ENCODE measurements at places on chromosomes 6 and 20. TPM values are rescaled to one million over a fixed set of nuclear protein-coding genes. Genes with fewer than 3 reads are reported as not detected.

Gene ITCH
- 59.4 TPM for total RNA-seq

- H3K36me3 ChIP-seq, result no peaks in the 10 kb centered on the region
- peaks cover 14% of the 10 kb centered on the region for H3K4me1 ChIP-seq
- no peak for DNase-seq
- no peak overlapping the region for H3K27ac ChIP-seq
These were observed 31.9 kb downstream of the HLA-DPB1 start for GRCh38 chr6:33107641-33108040.

- peaks cover 28% of the 10 kb centered on the region for H3K4me1 ChIP-seq
- H3K27ac ChIP-seq, result peak overlapping the region; percentile 82
- peak; percentile 62 for DNase-seq
- H3K4me3 ChIP-seq, result peak overlapping the region; percentile 47
- no peaks in the 10 kb centered on the region for H3K36me3 ChIP-seq
These were observed 25.6 kb downstream of the WRNIP1 start for GRCh38 chr6:2790588-2791449.

- H3K4me3 ChIP-seq, result peak overlapping the region; percentile 65
- DNase-seq, result no peak
- H3K4me1 ChIP-seq, result peaks cover 37% of the 10 kb centered on the region
- H3K36me3 ChIP-seq, result no peaks in the 10 kb centered on the region
- peaks cover 20% of the 10 kb centered on the region for H3K27me3 ChIP-seq
- peak overlapping the region; percentile 84 for H3K27ac ChIP-seq
These were observed 94.1 kb downstream of the TMEM242 start for GRCh38 chr6:157229132-157229618.

DNA sequence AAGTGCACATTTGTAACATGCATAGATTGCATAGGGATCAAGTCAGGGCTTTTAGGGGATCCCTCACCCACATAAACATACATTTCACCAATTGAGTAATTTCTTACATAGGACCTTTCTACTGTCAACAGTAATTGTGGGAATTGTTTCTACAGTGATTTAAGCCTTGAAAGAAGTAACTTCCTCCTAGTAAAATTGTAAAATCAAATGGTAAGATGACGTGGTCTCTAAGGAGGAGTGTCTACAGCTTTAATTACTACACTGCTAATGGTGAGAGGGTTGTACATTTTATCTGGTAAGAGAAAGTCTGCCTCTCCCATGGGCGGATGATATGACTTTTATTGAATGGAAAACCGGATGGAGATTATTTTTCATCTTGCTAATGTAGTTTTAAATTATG is 98.0 kb downstream of the RPP40 start:
- no peak for DNase-seq
- peaks cover 22% of the 10 kb centered on the region for H3K4me1 ChIP-seq
- H3K27ac ChIP-seq, result no peak overlapping the region

- no peaks in the 10 kb centered on the region for H3K36me3 ChIP-seq
- DNase-seq, result no peak
- peaks cover 5% of the 10 kb centered on the region for H3K4me1 ChIP-seq
- H3K4me3 ChIP-seq, result no peak overlapping the region
These were observed 53.7 kb downstream of the TOP1 start for GRCh38 chr20:41082306-41082705.

GRCh38 chr6:158039178-158039557 is 57.5 kb downstream of the SYNJ2 start:
- no peak overlapping the region for H3K4me3 ChIP-seq
- no peak overlapping the region for H3K27ac ChIP-seq
- DNase-seq, result no peak
- H3K27me3 ChIP-seq, result peaks cover 8% of the 10 kb centered on the region
- peaks cover 12% of the 10 kb centered on the region for H3K4me1 ChIP-seq
- peaks cover 4% of the 10 kb centered on the region for H3K36me3 ChIP-seq

GRCh38 chr6:52603000-52603795 is 26.3 kb upstream of the TRAM2 start:
- no peak for DNase-seq
- no peak overlapping the region for H3K27ac ChIP-seq
- H3K27me3 ChIP-seq, result peaks cover 4% of the 10 kb centered on the region
- no peaks in the 10 kb centered on the region for H3K36me3 ChIP-seq
- peaks cover 6% of the 10 kb centered on the region for H3K4me1 ChIP-seq
- no peak overlapping the region for H3K4me3 ChIP-seq

DNA sequence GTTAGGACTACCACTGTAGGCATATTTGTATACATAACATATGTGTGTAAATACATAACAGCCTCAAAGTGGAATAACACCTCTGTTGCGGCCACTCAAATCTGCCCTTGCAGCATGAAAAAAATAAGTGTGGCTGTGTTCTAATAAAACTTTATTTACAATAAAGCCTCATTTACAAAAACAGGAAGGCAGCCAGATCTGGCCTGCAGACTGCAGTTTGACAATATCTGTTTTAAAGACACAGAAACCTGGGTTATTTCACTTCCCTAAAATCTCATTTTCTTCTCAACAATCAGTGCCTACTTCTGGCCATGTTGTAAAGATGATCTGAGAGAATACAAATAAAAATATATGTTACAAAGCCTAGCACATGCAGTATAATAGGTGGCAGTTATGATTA is 53.9 kb upstream of the SCML4 start:
- H3K27ac ChIP-seq, result no peak overlapping the region
- H3K4me1 ChIP-seq, result peaks cover 2% of the 10 kb centered on the region
- H3K36me3 ChIP-seq, result no peaks in the 10 kb centered on the region
- peaks cover 2% of the 10 kb centered on the region for H3K27me3 ChIP-seq
- DNase-seq, result no peak

GRCh38 chr6:87498048-87498447 is 25.3 kb downstream of the SLC35A1 start:
- no peaks in the 10 kb centered on the region for H3K27me3 ChIP-seq
- no peak overlapping the region for H3K27ac ChIP-seq
- no peaks in the 10 kb centered on the region for H3K4me1 ChIP-seq
- DNase-seq, result no peak
- H3K4me3 ChIP-seq, result no peak overlapping the region

DNA sequence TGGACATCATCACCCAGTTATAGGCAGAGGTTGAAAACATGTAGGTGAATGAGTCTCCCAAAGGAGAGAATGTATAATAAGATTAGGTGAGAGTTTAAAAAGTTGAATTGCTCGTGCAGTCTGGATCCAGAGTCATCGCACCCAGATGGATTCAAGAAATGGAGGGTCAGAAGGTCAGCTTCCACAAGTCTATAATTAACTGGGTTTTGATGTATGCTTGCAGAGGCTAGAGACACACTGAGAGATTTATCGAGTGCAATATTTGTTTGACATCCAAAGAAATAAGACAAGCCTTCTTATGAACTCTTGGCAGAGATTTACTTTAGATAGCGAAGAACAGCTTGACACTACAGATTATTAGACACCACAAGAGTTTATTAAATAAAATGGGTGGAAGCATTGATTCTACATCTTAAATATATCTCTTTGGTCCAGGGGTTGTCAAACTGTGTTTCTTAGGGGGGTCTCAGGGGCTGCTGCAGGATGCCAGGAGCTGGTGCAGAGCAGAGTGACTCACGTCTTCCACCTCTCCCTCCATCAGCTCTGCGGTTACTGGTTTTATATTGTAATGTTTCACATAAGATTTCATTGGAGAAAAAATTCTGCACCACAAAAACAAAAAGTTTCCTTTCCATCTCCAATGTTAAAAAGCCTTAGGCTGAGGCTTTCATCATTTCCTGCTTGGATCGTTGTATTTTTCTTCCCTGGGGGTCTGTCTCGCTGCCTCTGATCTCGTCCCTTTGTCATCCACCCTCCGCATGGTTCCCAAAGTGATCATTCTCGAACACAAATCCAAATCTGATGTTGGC is 176.2 kb upstream of the AHI1 start:
- H3K27me3 ChIP-seq, result no peaks in the 10 kb centered on the region
- H3K4me1 ChIP-seq, result no peaks in the 10 kb centered on the region
- H3K36me3 ChIP-seq, result no peaks in the 10 kb centered on the region
- no peak overlapping the region for H3K4me3 ChIP-seq
- no peak for DNase-seq

Gene GSS
- total RNA-seq, result 28.2 TPM

- no peaks in the 10 kb centered on the region for H3K27me3 ChIP-seq
- no peak for DNase-seq
- H3K4me1 ChIP-seq, result no peaks in the 10 kb centered on the region
- H3K27ac ChIP-seq, result no peak overlapping the region
- no peak overlapping the region for H3K4me3 ChIP-seq
- no peaks in the 10 kb centered on the region for H3K36me3 ChIP-seq
These were observed 106.4 kb upstream of the TAB2 start for GRCh38 chr6:149211046-149211571.

DNA sequence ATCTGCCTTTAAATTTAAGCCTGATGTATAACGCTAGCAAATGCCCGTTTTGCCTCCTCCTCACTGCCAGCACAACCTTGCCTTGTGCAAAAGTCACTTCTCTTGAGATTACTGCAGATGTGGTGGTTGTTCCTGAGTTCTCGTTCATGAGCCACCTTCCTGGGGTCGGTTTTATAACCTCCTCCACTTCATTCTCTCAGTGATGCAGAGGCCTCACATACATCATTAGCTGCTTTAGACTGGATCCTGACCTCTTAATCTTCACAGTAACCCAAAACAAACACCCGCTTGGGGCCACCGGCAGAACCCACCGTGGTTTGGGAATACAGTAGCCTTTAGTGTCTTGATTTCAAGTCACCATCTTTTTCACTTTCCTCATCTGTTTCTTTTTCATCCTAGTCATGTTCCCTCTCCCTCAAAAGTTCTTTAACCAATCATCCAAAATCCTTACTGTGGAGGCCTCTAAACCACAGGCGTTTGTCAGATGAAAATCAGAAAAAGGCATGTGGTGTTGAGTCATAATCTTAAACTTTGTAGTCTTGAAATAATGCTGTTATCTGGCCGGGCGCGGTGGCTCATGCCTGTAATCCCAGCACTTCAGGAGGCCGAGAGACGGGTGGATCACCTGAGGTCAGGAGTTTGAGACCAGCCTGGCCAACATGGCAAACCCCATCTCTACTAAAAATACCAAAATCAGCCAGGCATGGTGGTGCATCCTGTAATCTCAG is 430.3 kb upstream of the SOX4 start:
- no peaks in the 10 kb centered on the region for H3K36me3 ChIP-seq
- H3K4me3 ChIP-seq, result no peak overlapping the region
- peaks cover 5% of the 10 kb centered on the region for H3K4me1 ChIP-seq
- no peak overlapping the region for H3K27ac ChIP-seq
- DNase-seq, result no peak

DNA sequence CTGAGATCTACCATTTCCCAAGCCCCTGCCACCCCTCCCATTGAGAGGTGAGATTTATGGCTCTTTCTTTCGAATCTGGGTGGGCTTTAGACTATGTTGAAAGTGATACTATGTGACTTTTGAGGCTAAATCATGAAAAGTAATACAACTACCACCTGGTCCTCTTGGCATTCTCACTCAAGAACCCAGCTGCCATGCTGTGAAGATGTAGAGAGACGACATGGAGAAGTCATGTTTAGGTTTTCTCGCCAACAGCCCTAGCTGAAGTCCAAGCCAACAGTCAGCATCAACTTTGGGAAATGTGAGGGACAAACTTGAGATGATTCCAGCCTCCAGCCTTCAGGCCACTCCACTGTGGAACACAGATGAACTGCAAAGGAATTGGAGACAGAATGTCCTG is 108.7 kb downstream of the SCP2D1 start:
- no peaks in the 10 kb centered on the region for H3K36me3 ChIP-seq
- H3K4me3 ChIP-seq, result no peak overlapping the region
- no peaks in the 10 kb centered on the region for H3K27me3 ChIP-seq
- H3K27ac ChIP-seq, result no peak overlapping the region
- H3K4me1 ChIP-seq, result no peaks in the 10 kb centered on the region

Gene BANF2
- total RNA-seq, result not detected

Gene CLDN20
- total RNA-seq, result not detected

DNA sequence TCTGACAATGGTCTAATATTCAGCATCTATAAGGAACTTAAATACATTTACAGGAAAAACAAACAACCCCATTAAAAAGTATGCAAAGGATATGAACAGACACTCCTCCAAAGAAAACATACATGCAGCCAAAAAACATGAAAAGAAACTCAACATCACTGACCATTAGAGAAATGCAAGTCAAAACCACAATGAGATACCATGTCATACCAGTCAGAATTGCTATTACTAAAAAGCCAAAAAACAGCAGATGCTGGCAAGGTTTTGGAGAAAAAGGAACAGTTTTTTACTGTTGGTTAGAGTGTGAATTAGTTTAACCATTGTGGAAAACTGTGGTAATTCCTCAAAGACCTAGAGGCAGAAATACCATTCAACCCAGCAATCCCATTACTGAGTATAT is 339.0 kb upstream of the ADGRB3 start:
- H3K4me3 ChIP-seq, result no peak overlapping the region
- no peaks in the 10 kb centered on the region for H3K4me1 ChIP-seq
- H3K27ac ChIP-seq, result no peak overlapping the region
- H3K36me3 ChIP-seq, result no peaks in the 10 kb centered on the region

Gene CARMIL1
- 4.8 TPM for total RNA-seq

GRCh38 chr20:6069669-6070068 is 15.8 kb upstream of the LRRN4 start:
- no peak overlapping the region for H3K4me3 ChIP-seq
- DNase-seq, result no peak
- H3K27ac ChIP-seq, result no peak overlapping the region
- H3K27me3 ChIP-seq, result peaks cover 2% of the 10 kb centered on the region

DNA sequence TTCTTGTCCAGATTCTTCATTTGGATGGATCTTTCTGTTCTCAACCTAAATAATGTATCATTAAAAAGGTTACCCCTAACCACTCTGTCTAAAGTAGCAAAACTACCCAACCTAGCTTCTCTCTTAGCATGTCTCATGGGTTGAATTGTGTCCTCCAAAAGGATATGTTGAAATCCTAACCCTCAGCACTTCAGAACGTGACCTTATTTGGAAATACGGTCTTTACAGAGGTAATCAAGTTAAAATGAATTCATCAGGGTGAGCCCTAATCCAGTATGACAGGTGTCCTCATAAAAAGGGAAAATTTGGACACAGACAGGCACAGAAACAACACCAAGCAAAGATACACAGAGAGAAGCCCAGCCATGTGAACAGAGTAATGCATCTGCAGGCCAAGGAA is 6.1 kb upstream of the FRK start:
- no peak overlapping the region for H3K4me3 ChIP-seq
- H3K27me3 ChIP-seq, result no peaks in the 10 kb centered on the region
- peaks cover 6% of the 10 kb centered on the region for H3K4me1 ChIP-seq
- no peak for DNase-seq
- no peaks in the 10 kb centered on the region for H3K36me3 ChIP-seq

Gene ZDHHC14
- 5.1 TPM for total RNA-seq

GRCh38 chr20:52752023-52752422 is 220.1 kb upstream of the TSHZ2 start:
- H3K36me3 ChIP-seq, result no peaks in the 10 kb centered on the region
- no peaks in the 10 kb centered on the region for H3K27me3 ChIP-seq
- H3K4me1 ChIP-seq, result peaks cover 11% of the 10 kb centered on the region
- no peak for DNase-seq
- H3K27ac ChIP-seq, result no peak overlapping the region

DNA sequence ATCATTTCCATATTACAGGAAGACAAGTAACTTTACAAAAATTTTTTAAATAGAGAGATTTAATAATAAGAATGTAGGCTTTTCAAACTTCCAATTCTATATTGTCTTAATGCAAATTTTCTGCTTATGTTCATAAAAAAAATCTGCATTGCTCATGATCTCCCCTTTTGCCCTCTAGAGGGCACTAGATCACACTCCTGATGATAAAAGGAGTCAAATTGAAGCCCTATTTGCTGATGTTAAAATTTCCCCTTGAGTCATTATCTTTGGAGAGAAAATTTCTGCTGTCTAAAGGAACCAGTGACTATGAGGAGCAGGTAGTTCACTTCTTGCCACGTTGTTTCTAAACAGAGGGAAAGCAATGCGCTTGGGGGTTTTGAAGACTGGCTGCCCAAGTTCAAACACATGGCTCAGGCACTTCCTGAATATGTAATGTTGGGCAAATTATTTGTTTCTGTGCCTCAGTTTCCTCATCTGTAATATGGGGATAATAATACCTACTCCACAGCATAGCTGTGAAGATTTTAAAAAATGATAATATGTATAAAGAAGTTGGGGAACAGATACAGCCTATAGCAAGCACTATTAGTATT is 874.2 kb downstream of the TFAP2A start:
- H3K4me1 ChIP-seq, result no peaks in the 10 kb centered on the region
- H3K4me3 ChIP-seq, result no peak overlapping the region
- no peak overlapping the region for H3K27ac ChIP-seq
